ENCODE measurements at places on chromosomes 7 and 10.

GRCh38 chr7:28136885-28137284 lies 43.7 kb downstream of the JAZF1 start:
- DNase-seq: no peak

- no peak for DNase-seq
These were observed 44.6 kb upstream of the ANAPC16 start for GRCh38 chr10:72171175-72171630.

GRCh38 chr10:19745672-19746071 lies 70.6 kb upstream of the PLXDC2 start:
- no peak for DNase-seq

GRCh38 chr10:113060201-113061053 lies 110.4 kb downstream of the TCF7L2 start:
- no peak for DNase-seq

- no peak for DNase-seq
These were observed 259.0 kb downstream of the CXCL12 start for GRCh38 chr10:44125879-44126278.

GRCh38 chr10:20927456-20927855 lies 30.3 kb upstream of the NEBL start:
- DNase-seq: no peak
